ENCODE measurements at places on chromosomes 2 and 18.

DNA sequence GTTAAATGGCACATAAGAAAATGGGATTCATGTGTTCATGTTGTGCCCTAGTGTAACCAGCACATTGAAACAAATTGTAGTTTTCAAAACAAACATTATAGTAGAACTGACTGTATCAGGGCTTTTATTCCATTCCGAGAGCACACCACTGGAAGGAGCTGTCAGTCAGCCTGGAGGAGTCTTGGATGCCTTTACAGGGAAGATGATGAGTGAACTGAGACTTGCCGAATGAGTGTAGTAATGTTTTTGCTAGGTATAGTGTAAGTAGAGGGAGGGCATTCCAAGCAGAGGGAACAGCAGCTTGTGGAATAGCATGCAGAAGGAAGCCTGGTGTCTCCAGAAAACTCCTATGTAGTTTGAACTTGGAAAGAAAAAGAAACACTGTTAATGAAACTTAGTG, 183.5 kb downstream of the MCFD2 start:
- DNase-seq, result no peak

DNA sequence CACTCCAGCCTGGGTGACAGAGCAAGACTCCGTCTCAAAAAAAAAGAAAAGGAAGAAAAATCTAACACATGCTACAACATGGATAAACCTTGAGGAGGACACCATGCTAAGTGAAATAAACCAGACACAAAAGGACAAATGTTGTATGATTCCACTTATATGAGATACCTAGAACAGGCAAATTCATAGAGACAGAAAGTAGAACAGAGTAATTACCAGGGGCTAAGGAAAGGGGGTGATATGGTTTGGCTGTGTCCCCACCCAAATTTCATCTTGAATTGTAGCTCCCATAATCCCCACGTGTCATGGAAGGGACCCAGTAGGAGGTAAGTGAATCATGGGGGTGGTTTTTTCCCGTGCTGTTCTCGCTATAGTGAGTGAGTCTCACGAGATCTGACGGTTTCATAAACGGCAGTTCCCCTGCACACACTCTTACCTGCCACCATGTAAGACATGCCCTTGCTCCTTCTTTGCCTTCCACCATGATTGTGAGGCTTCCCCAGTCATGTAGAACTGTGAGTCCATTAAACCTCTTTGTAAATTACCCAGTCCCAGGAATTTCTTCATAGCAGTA, 91.4 kb upstream of the CABLES1 start:
- DNase-seq, result no peak

DNA sequence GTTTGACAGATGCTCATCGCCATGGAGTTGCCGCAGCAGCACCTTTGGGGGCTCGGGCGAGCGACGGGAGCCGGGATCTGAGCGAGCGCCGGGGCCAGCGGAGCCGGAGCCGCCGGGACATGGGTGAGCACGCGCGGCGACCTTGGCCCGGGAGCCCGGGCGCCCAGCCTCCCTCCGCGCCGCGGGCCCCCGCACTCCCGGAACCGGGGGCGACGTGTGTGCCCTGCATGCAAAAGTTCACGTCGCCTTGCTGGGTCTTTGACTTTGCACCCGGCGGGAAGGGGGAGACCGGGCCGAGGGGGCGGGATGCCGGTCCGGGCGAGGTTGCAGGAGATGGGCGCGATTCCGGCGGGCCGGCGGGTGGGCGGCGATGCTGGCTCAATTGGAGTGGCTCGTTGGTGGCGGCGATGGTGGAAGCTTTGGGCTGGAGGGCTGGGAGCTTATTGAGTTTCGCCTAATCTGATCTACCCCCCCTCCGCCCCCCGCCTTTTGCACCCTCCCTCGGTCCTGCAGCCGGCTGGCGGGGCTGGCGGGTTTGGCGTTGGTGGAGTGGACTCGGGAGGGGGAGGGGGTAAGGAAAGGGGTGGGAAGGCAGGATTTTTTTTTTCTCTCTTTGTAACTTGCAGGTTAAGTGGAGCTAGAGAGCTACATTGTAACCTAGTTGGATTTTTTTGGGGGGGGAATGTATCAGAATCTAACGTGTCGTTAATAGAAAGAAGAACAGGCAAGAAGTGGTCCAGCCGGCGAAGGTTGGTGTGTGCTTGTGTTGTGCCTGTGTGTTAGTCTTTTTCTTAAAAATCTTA, at the start of gene SETBP1:
SETBP1 (plus strand) TSS at position 616 of the 803 bp plus-strand sequence. CDS start 20,459 bp downstream, outside the sequence.
- peak; percentile 33 for DNase-seq

DNA sequence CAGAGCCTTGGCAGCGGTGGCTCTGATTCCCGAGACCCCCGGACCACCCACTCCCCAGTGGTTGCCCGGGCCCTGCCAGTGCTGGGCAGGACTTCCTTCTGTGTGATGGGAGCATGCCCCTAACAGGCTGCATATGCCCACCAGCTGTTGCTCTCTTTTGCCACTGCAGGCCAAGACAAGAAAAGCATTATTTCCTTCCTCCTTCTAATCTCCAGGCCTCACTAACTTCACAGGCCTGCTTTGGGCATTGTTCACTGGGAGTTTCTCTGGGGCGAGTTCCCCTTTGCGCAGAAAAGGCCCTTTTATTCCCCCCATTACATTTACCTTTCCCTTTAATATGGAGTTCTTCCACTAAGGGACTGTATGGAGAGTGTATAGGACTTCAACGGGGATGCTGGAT, 249.1 kb upstream of the SIX2 start:
- DNase-seq, result no peak

- DNase-seq, result no peak
Measured at GRCh38 chr2:127104166-127104660, 2.7 kb downstream of the BIN1 start.

DNA sequence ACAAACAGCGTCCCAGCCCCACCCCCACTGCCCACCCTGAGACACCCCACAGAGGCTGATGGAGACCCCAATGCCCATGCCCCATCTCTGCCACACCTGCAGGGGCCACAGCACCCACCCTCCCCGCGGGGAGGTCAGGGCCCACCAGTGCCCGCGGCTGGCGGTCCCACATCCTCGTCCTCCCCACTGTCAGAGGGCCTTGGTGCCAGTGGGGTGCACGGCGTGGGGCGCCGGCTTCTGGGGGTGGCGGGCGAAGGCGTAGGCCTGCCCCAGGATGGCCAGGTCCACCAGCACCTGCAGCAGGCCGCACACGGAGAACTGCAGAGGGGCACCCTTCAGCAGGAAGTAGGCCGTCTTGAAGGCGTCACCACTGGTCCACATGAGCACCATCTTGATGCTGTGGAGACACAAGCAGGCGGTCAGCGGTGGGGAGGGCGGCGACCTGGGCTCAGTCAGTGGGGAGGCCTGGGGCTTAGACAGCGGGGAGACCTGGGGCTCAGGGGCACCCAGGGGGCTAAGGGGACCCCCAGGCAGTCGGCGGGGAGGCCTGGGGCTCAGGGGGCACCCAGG, 47.6 kb downstream of the SLC66A2 start:
- DNase-seq, result no peak

GRCh38 chr2:219247678-219248642, 2.7 kb downstream of the STK16 start:
- no peak for DNase-seq

GRCh38 chr18:58544179-58544578, 84.7 kb downstream of the ALPK2 start:
- DNase-seq, result no peak

DNA sequence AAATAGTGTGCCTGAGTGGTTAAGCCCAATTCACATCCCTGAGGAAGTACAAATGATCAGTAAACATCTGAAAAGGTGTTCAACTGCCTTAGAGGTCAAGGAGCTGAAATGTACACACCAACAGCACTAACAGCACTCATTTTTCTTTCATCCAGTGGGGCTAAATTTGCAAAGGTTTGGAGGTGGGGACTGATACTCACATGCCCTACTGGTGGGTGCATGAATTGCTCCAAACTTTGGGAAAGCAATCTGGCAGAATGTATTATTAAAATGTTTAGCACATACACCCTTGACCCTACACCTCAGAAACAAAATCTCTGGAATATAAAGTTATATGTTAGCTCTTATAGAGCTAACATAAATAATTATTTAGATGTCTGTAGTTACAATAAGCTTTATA, 19.0 kb upstream of the FAM178B start:
- DNase-seq, result no peak

DNA sequence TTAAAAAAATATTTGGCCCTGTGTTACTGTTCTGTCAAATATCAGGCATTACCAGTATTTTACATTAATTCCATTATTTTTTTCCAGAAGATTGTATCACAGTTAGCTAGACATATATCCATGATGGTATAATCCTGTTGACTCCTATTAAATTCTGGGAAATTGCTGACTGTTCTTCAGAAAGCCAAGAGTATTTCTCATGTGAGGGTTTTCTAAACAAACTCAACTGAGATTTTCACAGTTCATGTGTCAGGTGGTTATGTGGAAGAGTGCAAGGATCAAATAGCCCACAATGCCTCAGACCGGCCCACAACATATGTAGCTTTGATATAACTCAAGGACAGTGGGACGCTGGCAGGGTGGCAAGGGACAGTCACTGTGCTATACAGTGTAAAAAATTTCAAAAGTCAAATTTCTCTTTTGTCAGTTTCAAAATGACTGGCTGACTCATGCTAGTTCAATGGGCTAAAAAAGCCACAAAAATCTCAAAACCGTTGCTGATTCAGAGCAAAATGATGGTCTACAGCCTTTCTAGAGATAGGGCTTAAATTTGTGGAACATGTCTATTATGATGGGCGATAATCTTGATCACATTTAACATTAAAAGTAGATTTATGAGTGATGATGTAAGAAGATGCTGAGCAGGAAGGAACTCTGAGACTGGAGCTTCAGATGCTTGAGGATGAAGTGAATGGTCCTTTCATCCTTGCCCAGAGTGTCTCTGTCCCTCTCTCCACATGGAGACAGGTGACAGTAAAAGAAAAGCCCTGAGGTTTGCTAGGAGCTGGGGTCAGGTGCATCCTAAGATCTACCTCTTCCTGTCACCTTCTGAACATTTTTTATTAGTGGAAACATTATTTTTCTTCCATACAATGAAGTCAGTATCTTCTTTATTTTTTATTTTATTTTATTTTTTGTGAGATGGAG, 175.8 kb upstream of the PIEZO2 start:
- DNase-seq, result peak; percentile 2

DNA sequence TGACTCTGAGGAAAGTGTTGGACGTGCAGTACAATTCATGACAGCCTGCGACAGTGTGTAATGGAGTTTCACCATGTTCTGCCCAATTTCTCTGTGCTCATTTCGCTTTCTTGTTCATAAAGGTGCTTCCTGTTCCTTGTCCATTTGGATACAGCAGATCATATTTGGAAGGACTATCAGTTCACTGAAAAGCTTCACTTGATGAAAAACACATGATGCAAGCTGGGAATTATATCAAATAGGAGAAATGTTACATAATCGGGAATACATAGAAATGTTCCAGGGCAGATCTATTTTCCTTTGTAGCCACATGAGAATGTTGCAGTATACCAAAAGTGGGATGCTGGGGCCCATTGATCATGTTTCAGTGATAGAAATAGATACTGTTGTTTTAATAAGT, 266.3 kb upstream of the SLC14A2 start:
- no peak for DNase-seq

DNA sequence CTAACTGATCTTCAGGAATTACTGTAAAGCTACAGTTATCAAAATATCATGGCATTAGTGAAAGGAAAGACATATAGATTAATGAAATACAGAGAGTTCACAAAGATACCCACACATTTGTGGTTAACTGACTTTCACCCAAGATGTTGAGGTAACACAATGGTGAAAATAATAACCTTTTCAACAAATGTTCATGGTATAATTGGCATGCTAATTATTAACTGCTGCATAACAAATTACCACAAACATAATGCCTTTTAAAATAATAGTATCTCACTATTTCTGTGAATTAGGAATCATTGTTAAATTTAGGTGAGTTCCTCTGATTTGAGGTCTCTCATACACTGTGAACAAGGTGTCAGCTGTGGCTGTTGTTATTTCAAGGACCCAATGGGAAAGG, 1493.1 kb upstream of the ACVR2A start:
- DNase-seq, result no peak

- DNase-seq, result no peak
Measured at GRCh38 chr2:198044777-198045176, 240.4 kb downstream of the PLCL1 start.

- no peak for DNase-seq
Measured at GRCh38 chr2:59167514-59167913, 926.4 kb upstream of the FANCL start.

DNA sequence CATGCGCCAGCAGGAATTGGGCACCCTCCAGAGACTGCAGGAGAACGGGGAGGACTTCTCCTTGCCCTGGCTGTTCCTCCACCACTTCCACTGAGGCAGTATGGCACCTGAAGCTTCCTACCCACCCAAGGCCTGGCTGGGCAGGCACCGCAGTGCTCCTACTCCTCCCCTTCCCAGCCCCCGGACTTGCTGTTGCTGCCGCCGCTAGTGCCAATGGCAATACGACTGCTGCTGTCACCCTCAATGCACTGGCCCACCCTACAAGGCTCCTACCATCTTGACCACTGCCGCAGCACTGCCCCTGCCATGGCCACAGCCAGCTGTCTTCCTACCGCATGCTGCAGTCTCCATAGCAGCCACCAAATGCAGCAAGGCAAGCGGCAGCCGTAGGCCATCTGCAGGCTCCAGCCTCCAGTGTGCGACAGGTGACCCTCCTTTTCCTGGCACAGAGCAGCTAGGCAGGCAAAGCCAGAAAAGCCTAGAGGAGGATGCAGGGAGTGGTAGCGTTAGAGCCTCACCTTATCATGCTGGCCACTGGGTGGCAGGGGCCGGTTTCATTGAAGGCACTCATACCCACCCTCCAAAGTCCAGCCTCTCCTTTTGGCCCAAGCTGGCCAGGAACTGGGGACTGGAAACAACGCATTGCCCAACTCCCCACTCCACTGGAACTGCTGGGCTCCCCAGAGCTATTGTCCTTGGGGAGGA, 47.4 kb upstream of the ANKRD62 start:
- DNase-seq, result no peak

GRCh38 chr2:66555091-66555490, 120.2 kb downstream of the MEIS1 start:
- no peak for DNase-seq

GRCh38 chr2:217794133-217794986, 208.4 kb downstream of the TNS1 start:
- no peak for DNase-seq

GRCh38 chr2:44537264-44537663, 175.5 kb downstream of the CAMKMT start:
- no peak for DNase-seq

DNA sequence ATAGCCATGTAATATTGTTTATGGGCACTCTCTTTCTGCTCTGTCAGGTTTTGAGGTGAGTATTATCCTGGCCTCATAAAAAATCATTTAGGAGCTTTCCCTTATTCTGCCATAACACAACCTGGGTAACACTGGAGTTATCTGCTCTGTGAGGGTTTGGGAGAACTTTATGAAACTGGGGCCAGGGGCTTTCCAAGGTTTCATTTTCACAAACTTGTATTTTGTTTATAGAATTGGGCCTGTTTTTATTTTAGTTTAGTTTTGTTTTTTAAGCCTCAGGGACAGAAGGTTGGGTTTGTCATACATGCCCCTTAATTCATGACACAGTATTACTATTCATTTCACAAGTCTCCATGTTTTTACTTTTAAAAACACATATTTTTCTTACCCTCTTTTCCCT, 83.5 kb downstream of the IRS1 start:
- no peak for DNase-seq

DNA sequence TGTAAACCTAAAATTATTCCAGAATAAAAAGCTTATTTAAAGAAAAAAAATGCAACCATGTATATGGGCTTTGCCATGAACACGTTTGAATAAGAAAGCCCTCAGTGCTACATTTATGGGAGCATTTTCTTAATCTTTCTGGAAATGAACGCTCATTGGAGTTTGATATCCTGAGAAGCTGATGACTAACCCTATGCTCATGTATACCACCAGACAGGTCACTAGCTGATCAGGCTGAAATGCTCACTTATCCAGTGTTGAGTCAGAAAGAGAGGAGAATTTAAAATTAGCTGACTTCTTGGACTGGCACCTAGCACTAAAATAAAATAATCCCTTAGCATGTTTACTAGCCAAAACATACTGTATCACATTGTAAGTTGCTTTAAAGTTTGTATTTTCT, 254.9 kb upstream of the SIX3 start:
- no peak for DNase-seq
